ENCODE measurements at places on chromosomes 6 and 20.

GRCh38 chr20:23147964-23148730, 62.0 kb upstream of the CD93 start:
- DNase-seq = no peak

- no peak for DNase-seq
Observed at GRCh38 chr6:151387175-151387970, 4.0 kb downstream of the ZBTB2 start.

DNA sequence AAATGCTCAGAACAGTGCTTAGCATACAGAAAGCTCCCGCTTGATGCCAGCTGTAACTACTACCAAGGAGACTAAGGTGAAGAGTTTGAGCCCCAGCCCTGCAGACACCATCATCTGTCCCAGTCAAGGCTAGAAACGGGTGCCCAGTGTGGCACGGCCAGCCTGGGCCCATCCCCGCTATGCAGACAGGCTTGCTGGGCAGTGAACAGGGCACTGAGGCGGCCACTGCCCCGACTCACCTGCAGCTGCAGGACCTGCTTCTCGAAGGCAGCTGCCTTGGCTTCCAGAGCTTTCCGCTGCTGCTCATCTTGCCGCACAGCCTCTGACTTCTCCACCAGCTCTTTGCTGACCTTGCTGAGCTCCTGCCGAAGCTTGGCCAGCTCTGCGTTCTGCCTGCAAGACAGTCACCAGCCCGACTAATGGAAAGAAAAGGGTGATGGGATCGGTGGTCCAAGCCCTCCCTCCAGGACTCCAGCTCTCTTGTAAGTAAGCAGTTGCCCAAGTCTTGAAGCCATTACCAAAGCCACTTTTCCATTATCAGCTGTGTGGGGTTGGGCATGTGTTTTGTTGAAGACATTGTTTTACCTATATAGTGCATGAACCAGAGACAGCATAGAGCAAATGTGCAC, 48.7 kb downstream of the RRBP1 start:
- no peak for DNase-seq

DNA sequence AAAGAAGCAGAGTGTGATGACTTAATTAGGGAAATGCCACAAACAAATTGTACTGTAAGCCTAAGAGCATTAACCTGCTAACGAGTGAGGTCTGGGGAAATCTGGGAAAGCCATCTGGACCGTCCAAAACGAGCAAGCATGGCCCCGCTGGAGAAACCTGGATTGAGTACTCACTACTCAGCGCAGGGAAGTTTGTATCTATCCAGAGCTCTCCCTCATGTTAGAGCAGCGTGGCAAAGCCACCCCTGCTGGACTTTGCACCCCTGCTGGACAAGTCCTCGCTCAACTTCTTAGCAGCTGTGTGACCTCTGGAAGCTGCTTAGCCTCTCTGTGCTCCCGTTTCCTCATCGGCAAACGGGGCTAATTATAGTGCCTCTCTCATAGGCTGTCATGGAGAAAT, 37.3 kb downstream of the PSMG4 start:
- DNase-seq = no peak

DNA sequence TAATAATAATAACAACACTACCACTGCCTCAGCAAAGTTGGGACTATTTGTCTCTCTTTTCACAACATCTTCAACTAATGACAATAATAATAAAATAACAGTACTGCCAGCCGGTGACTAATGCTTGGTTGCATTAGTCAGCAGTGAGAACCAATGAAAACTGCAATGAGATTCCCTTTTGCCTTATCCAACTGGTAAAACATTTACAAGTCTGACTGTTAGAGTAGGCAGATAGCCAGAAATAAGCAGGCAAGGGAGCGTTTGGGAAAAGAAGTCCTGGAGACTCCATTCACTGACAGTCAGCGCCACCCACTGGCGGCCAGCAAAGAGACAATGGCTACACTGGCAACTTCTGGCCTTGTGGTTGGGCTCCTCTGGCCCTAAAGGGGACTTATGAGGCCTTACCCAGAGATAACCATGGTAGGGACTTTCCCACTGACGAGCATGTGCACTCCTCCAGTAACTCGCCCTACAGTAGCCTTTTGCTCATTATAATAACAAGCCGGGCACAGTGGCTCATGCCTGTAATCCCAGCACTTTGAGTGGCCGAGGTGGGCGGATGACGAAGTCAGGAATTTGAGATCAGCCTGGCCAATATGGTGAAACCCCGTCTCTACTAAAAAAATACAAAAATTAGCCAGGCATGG, 3.4 kb upstream of the NSFL1C start:
- DNase-seq = no peak

DNA sequence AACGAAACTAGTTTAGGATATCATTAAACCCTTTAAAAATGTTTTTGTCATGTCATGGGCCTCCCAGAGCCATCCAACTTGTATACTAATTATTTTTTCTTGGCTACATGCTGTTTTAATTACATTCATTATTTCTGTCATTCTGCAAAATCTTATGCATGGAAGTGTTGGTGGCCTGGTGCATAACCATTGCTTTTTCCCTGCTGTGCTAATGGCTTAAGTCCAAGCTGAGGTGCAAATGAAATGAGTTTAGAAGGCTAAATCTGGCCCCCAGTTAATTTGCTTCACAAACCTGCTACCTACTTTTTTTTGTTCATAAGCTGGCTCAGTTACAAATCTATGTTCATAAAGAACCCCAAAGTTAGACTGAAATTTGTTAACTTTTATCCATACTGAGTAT, 1249.9 kb downstream of the EPHA7 start:
- DNase-seq = no peak

DNA sequence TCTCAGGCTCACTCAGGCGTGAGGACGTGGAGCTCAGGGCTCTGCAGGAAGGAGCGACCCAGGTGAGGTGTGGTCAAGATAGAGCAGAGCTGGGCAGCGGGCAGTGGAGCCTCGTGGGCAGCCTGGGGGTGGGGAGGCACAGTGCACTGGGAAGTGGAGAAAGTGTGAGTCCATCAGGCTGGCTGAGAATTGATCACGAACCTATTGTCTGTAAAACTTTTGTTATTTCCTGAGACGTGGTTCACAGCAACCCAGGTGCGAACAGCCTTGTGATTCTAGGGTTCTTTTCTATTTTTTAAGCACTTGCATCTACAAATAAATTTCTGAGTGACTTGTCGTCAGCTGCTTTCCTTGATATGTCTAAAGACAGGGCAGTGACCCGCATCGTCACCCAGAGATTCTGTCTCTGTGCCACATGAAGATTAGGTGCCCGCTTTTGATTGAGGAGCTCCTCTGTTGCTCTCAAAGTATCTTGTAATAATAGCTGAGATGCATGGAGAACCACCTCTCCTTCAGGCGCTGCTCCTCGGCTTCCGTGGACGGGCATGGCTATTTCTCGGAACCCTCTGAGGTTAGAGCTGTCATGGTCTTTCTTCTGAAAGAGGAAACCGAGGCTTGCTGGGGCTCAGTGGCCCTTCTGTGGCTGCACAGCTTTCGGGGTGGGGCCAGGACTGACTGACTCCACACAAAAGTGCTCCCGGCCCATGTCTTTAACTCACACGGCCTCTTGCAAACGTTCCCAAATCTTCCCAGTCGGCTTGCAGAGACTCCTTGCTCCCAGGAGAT, 662 bp upstream of the CCR6 start:
- DNase-seq = no peak

- no peak for DNase-seq
Observed at GRCh38 chr20:761418-762381, 6.6 kb downstream of the SLC52A3 start.

DNA sequence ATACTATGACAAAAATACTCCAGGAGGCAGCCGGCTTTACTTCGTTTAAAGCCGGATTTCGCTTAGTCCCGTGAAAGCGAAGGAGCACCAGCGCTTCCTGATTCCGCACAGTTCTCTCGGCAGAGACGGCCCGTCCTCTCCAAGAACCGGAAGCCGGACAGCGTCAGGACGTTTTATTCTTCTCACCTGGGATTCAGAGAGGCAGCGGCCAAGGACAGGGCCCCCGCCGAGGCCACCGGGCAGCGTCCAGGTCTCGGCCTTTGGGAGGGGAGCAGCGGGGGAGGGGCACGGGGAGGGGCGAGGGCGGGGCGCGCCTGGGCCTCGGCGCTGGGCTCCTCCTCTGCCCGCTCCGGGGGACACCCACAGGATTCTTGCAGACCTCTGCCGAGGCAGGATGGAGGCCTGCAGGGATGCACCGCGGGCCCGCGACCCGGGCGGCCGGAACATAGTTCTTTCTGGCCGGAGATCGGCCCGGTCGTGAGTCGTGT, 2.8 kb upstream of the DIDO1 start:
- no peak for DNase-seq

- DNase-seq = no peak
Observed at GRCh38 chr20:51596668-51597388, 54.3 kb upstream of the NFATC2 start.

GRCh38 chr20:48653706-48654051, 174.1 kb downstream of the PREX1 start:
- DNase-seq = no peak

DNA sequence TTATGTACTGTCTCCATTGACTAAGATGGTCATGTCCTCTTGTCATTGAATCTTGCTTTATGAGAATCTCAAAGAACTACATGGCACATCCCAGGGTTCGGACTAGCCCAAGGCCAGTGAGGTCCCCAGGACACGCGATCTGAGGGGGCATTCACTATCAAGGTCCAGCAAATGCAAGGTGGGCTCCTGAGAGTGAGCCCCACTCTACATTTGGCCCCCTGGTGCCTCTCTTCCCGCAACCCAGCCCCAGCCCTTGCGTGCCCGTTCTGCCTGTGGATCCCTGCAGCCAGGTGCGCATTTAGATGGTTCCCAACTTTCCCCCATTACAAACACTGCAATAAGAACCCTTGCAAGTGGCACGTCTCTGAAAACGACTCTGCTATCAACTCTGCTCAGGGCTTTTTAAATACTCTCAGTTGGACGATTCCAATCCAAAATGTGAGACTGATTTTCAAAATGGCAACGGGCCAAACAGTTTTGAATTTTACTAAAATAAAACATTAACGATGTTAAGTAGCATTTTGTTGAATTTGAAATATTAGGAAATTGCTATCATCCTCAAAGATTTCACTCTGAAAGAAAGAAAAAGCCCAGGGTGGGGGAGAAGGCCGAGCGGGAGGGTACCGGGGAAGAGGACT, 59.6 kb downstream of the NFATC2 start:
- DNase-seq = no peak

All from D721Med (cell line).